ENCODE measurements at places on chromosomes 1 and 21.

DNA sequence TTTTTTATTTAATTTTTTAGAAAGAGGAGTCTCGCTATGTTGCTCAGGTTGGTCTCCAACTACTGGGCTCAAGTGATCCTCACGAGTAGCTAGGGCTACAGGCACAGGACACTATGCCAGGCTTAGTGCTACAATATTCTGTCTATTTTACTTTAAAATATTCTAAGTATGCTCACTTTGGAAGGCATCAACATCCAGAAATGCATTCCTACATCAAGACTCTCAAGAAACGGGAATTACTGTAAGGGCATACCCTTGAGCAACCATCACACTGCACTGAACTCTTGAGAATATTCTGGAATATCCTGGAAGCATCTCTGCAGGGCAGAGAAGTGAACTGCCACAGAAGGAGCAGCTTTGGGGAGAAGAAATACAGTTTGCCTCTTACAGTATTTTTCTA lies 565 bp upstream of the DMRTB1 start:
- no peak for DNase-seq

DNA sequence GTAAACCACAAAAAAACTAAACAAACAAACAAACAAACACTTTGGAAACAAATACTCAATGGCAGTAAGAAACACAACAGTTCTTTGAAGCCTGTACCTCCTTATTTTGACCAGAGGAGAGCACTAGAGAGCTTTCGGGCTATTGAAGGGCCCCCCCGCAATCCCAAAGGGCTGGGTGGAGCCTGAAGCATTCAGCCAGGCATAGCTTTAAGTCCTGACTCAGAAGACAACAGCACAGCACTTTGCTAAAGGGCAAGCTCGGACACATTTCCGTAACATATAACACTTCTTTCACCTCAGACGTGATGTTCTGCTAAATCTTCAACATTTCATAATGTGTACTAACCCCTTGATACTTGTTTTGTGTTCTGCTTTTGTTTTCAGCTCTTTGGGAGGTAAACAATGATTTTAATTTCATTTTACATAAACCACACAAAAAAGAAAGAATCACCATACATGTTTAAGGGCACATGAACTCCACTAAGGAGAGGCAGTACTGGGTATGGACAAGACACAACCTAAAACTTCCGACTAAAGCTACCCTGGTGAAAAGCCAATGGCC lies 9.7 kb upstream of the SHCBP1L start:
- peak; percentile 92 for DNase-seq

- DNase-seq: peak; percentile 85
Observed at GRCh38 chr21:26845066-26845758, at the start of gene ADAMTS1. Gene ADAMTS1 (minus strand): TSS chr21:26845409. CDS start chr21:26844954, 455 bp downstream.

DNA sequence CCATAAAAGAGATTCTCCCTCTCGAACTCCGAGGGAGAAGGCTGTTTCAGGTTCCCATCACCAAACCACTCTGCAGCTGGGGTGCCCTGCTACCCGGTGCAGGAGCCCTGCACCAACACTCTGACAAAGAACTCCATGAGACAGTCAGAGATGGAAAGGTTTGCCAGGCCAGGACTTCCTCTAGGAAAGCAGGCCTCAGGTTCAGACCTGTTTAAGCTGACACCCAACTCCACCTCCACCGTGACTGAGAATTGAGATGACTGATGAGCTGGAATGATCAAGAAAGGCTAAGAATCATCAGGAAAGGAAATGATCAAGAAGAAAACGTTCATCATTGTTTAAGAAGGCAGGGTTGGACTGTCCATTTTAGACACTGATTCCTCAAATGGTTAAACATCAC lies 46.2 kb upstream of the KCNE1 start:
- no peak for DNase-seq

- DNase-seq: no peak
Observed at GRCh38 chr1:209627027-209627731, 25.0 kb downstream of the LAMB3 start.

DNA sequence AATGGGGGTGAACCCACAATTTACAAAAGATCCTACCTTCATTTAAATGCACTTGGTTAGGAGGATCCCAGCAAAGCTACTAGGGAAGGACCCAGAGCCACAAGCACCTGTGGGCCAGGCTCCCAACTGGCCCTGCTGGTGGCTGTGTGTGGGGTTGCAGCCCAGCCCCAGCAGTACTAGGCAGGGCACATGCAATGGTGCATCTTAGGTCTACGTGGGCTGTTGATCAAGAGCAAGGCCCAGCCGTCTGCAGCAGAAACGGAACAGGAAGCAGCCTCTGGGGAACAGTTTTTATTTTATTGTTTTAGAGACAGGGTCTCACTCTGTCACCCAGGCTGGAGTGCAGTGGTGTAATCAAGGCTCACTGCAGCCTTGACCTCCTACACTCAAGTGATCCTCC lies 134.1 kb upstream of the RAB4A start:
- no peak for DNase-seq

GRCh38 chr1:233331676-233332519 lies 4.4 kb downstream of the MAP3K21 start:
- no peak for DNase-seq
